ENCODE measurements at places on chromosomes 7 and 10.

- DNase-seq, result no peak
Observed at GRCh38 chr10:18561861-18562551, 89.4 kb downstream of the NSUN6 start.

DNA sequence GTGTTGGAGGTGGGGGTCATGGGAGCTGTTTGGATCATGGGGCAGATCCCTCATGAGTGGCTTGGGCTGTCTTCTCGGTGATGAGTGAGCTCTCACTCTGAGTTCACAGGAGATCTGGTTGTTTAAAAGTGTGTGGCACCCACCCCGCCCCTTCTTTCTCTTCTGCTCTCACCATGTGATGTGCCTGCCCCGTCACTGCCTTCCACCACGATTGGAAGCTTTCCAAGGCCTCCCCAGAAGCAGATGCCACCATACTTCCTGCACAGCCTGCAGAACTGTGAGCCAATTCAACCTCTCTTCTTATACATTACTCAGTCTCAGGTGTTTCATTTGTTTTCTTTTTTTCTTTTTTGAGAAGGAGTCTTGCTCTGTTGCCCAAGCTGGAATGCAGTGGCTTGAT is 170.0 kb downstream of the PTPN20 start:
- DNase-seq, result no peak

GRCh38 chr10:86438091-86438749 is 71.6 kb upstream of the GRID1 start:
- no peak for DNase-seq

GRCh38 chr10:22222236-22223190 is 4.7 kb upstream of the EBLN1 start:
- DNase-seq, result no peak

- no peak for DNase-seq
Observed at GRCh38 chr7:43692582-43693373, 36.5 kb downstream of the COA1 start.

- DNase-seq, result no peak
Observed at GRCh38 chr7:16940776-16941175, 59.0 kb upstream of the AGR3 start.
